Stimulated activated CD8-positive, alpha-beta memory T cell treated with anti-CD3 and anti-CD28 coated beads, Interleukin-4, amount 100 ng/mL, for 4 hours (primary cell): ENCODE measurements at places on chromosomes 1 and 21.
A peak's percentile ranks its signal among the peaks of the same experiment; 100 is the strongest.

- no peak for DNase-seq
Observed at GRCh38 chr1:235954306-235955283, 87.9 kb upstream of the LYST start.

DNA sequence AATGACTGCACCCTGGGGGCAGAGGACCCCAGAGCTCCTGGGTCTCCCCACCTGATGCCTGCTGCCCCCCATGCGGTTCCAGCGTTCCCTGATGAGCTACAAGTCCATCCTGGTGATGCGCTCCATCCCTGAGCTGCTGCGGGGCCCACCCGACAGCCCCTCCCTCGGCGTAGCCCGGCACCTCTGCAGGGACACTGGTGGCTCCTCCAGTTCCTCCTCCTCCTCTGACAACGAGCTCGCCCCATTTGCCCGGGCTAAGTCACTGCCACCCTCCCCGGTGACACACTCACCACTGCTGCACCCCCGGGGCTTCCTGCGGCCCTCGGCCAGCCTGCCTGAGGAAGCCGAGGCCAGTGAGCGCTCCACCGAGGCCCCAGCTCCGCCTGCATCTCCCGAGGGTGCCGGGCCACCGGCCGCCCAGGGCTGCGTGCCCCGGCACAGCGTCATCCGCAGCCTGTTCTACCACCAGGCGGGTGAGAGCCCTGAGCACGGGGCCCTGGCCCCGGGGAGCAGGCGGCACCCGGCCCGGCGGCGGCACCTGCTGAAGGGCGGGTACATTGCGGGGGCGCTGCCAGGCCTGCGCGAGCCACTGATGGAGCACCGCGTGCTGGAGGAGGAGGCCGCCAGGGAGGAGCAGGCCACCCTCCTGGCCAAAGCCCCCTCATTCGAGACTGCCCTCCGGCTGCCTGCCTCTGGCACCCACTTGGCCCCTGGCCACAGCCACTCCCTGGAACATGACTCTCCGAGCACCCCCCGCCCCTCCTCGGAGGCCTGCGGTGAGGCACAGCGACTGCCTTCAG, 35.5 kb downstream of the TRIM11 start:
- DNase-seq: no peak

DNA sequence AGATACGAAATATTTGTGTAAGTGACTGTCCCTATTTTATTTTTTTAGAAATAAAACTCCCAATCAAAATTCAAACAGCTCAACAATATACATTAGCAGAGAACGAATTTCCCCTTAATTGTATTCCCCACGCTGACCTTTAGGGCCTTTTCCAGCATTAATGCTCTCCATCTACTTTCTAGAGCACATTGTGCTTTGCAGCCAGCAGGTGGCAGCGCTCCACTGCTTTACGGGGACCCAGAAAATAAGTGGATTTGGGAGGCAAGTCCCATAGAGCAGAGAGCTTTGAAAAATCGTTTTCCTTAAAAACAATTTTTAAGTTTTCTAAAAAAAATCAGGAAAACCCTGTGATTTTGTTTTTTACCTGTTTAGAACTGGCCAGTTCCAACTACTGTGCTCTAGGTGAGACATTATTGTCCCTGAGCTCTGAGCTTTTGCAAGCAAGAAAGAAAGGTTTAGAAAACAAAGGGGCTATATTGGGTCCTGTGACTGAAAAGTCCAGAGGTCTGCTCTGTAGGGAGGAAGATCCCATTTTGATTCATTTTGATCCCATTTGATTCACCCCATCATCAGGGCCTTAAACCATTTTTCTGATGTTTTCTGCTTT, 144.4 kb upstream of the ZNF644 start:
- DNase-seq: no peak

GRCh38 chr1:31326461-31326860, 29.6 kb downstream of the ZCCHC17 start:
- no peak for DNase-seq

DNA sequence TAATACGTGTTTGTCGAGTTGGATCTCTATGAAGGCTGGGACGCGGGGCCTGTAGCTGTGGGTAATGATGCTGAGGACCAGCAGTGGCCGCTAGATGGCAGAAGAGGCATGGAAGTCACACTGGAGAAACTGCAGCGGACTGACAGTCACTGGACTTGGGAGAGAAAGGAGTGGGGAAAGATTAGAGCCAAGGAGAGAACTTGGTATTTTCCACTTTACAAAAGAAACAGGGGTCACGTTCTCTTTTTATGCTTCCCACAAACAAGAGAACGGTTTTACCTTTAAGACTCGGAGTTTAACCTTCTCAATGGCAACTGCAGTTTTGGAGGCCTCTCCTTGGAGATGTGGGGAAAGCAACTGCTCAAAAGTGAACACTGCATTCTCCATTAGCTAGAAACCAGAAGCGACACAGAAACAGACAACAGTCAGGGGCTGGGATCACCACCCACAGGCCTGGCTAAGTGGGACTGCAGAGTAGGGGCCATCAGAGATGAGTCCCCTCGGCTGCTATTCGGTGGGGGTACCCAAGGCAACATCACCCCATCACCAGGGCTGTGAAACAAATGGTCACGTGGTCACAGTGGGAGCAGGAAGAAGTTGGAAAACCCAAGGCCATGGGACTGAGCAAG, 51.1 kb upstream of the EDEM3 start:
- peak; percentile 56 for DNase-seq

DNA sequence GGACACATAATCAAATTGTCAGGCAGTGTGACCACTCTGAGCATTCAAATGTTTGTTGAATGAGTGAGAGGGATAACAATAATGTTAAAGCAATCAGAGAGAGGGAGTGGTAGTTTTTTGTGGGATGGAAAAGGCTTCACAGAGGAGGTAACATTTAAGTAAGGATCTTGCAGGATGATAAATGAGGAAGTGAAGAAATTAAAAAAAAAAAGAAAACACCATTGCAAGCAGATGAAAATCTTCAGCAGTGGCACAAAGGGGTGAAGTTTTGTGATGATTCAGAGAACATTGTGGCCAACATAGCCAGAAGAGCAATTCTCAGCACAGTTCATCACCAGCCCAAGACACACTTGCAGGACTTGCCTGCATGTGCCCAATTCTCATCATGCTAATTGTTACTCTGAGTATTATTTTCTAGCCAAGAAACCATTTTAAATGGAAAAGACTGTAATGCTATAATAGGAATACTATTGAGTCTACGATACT, 35.0 kb downstream of the OVGP1 start:
- no peak for DNase-seq

- no peak for DNase-seq
Observed at GRCh38 chr1:186531561-186532165, 70.7 kb upstream of the PDC start.

DNA sequence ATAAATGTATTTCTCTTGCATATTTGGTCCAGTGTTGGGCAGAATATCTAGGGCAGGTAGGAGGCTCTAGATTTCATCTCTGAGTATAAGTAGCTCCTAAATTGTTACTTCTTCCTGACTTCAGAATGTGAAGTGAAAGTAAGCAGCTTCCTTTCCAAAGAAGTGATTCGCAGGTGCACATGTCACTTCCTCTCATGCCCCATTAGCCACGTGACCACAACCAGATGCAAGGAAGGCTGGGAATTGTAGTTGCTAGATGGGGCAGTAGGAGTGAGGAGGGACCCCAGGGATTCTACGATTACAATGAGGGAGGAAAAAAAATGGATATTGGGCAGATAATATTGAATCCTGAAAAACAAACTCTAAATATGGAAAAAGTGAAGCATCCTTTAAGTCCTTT, 113.2 kb upstream of the CYYR1 start:
- DNase-seq: no peak

DNA sequence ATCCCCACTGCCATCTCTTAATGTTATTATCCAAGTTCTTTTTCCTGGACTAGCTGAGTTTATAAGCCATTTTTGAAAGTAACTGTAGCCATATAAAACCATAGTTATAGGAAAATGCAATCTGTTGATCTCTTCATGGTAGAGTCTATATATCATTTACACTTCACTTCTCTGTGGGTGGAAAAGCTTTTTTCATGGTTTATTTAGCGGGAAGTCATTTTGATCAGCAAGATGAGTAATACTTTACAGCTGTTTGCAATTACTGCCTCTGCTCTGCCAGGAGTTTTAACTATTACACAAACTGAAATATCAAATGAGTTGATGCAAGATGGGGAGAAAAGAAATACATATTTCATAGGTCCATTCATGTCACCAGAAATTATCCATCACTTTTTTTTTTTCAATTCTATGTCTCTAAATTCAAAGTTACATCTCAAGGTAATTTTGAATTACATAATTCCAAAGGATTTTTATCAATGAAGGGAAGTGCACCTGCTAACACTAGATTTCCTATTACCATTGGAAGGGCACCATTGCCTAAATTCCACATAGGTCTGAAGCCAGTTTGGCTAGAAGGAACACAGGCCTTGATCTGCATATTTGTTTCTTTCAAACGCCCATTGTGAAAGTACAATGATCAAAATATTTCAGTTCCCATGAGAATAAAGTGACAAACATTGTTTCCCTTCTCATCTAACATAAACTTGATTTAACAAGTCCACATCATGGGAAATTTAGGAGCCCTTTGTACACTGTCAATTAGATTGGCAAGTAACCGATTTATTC, 296.7 kb downstream of the ZNF326 start:
- DNase-seq: no peak

DNA sequence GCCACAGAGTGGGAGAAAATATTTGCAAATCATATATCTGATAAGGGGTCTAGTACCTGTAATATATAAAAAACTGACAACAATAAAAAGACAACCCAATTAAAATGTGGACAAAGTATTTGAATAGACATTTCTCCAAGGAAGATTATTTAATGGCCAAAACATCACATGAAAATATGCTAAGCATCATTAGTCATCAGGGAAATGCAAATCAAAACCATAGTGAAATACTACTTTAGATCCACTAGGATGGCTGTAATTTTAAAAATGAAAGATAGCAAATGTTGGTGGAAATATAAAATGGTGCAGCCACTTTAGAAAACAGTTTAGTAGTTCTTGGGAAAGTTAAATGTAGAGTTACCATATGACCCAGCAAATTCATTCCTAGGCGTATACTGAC, 118.7 kb upstream of the KIF26B start:
- DNase-seq: no peak

DNA sequence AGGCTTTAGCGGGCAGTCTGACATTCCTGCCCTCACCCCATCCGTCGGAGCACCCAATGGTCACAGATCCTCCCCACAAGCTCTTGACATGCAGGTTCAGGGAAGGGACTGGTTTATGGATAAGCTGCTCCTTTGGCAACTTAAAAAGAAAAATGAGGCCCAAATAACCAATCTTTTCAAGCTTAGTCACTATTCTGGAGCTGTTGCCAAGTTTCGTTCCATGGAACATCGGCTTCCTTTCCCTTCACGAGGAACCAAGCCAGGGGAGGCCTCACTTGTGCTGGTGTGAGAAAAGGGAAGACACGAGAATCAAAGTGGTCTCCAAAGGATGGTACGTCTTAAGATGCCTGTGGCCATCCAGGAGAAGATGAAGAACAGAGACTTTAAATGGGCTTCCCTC, 46.1 kb upstream of the LPAR3 start:
- DNase-seq: no peak

DNA sequence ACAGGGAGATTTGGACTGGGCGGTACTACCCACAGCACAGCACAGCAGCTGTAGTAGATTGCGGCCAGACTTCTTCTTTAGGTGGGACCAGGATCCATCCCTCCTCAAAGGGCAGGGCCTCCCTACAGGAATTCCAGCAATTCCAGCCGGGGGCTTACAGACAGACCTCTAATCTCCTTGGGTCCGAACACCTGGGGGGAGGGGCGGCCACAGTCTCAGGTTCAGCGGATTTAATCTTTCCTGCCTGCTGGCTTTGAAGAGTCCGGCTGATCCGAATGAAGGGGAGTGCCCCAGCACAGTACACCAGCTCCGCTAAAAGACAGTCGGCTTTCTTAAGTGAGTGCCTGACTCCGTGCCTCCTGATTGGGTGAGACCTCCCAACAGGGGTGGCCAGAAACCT, 1708.5 kb downstream of the BRINP3 start:
- no peak for DNase-seq

DNA sequence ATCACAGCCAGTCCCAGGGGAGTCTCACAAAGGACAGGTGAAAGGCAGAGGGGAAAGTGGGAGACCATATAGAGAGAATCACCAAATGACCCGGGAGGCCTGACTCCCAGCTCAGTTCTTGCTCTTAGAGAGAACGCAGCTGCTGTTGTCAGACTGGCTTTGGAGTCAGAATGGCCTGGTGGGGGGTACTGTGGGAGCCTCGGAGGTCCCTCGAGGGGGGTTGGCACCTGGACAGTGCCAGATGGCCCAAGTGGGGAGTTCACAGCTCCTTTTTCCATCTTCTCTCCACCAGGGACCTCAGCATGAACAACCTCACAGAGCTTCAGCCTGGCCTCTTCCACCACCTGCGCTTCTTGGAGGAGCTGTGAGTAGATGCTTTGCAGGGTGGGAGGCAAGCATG, 31.5 kb downstream of the LGR6 start:
- DNase-seq: no peak

DNA sequence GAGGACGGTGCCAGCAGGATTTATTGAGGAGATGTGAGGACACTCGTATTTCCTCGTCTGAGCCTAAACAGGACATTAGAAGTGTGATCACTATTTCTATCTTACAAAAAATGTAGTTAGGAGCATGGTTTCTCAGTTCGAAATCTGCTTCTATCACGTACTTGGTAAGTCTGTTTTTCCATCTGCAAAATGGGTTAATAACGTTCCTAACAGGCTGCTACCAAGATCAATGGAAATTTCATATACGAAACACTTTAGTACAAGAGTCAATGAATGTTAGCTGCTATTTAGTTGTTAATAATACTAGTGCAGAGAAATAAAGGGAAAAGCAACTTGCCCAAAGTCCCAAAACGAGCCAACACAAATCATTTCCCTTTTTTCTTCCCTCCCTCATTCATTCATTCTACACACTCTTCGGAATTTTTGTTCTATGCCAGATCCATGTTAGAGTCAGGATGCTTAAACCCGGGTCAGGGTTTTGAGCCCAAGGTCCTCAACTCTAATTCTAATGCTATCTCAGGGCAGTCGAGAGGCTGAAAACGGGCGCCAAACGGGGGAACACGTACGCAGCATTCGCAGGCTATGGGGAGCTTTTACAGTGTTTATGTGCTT, 608 bp downstream of the SNRNP40 start:
- DNase-seq: no peak

- no peak for DNase-seq
Observed at GRCh38 chr1:210655511-210655910, 326.8 kb downstream of the HHAT start.

DNA sequence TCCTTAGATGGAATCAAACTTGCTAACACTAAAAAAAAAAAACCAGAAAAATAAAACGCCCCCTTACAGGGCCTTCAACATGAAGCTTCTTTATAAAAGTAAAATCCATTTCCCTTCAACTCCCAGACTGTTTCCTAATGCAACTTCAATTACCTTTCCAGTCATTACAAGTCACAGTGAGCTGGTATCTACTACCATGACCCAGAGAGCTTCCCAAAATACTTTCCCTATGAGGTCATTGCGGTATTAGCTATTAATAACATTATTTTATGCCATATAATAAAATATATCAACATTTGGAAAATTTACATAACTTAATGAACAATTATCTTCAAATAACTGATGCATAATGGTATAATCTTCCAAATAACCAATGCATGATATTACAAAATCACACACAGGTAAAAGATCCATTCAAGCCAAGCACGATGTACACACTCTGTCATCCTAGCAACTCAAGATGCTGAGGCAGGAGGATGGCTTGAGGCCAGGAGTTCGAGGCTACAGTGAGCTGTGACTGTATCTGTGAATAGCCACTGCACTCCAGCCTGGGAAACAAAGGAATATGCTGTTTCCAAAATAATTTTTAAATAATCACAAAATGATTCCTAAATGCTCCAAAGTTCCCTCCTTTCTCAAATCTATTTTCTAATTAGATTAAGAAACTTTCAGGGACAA, 24.1 kb downstream of the EIF4G3 start:
- DNase-seq: no peak
